ENCODE measurements at places on chromosomes 7 and 10.

GRCh38 chr10:78744491-78745090 is 324.2 kb upstream of the ZMIZ1 start:
- no peak for DNase-seq

GRCh38 chr7:120023494-120024167 is 249.3 kb upstream of the KCND2 start:
- DNase-seq: no peak

DNA sequence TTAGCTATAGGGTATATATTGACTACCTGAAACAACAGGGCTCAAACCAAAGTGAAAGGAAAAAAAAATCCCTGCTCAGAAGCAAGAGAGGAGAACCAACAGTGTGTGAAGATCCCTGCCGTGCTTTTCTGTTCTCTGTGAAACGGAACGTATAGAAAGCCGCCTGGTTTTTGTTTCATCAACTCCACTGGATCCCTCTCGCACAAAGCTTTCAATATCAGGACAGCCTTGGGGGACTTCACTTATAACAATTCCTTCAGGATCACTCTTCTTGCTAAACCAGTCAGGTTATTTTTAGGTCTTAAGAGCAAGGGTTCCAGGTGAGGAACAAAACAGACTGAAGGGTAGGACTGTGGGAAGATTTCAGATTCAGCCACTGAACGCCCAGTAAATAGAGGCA is 151.1 kb upstream of the CACNA2D1 start:
- DNase-seq: no peak

GRCh38 chr7:26937939-26938623 is 73.7 kb upstream of the SKAP2 start:
- DNase-seq: no peak

All from activated T-cell treated with anti-CD3 and anti-CD28 coated beads, Interleukin-2, amount 50 U/mL, for 1 hour (primary cell).